T-helper 9 cell (primary cell): ENCODE measurements at places on chromosomes 7 and 10.

DNA sequence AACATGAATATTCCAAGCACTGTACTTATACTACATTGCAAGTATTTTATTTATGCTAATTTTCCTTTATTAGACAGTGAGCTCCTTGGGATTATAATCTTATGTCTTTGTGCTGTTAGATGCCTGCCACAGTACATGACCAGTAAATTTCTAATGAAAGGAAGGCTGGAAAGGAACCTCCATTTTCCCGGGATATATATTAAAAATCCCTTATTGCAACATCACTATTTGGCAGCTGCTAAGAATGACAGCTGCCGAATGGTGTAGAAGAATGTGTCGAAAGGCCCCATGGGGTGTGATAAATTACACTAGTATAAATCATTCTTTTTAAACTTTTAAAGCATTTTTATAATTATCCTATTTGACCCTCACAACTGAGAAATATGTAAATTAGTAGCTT lies 59.1 kb downstream of the TFAM start:
- DNase-seq = no peak

- no peak for DNase-seq
Measured at GRCh38 chr10:74794531-74794930, 31.9 kb upstream of the KAT6B start.

- DNase-seq = no peak
Measured at GRCh38 chr10:21728618-21729017, 194.6 kb downstream of the MLLT10 start.

DNA sequence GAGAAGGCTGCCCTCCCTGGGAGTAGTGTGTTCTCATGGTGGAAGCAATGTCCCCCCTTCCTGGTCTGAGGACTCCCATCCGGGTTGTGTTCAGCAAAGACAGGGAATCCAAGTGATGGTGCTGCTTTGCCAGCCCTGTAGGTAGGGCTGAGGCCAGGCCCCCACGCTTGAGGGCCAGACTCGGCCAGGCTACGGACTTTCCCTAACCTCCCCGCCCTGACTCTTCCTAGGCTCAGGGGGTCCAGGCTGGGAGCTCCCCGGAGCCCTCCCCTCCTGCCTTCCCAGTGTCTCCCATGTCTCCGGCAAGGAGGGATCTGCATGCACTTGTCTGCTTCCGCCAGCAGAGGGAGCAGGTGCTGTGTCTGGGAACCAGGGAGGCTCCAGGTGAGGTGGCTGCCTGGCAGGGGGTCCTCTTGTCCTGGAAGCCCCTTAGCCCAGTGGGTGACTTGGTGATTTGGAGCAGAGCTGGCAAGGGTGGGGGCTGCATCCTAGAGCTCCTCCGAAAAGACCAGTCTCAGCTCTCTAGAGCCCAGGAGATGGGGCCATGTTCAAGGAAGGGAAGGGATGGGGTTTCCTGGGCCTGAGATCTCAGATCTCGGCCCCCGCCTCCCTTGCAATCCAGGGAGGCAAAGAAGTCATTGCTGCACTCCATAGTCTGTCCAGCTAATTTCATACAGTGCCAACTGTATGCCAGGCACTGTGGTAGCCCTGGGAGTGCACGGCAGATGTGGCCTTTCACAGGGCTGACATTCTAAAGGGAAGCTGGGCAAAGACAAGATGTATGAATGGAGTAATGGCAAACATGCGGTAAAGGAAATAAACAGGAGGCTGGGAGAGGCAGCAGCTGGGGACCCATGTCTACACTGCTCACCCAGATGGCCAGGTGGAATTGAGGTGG lies 20.3 kb upstream of the SFRP5 start:
- peak; percentile 70 for DNase-seq

DNA sequence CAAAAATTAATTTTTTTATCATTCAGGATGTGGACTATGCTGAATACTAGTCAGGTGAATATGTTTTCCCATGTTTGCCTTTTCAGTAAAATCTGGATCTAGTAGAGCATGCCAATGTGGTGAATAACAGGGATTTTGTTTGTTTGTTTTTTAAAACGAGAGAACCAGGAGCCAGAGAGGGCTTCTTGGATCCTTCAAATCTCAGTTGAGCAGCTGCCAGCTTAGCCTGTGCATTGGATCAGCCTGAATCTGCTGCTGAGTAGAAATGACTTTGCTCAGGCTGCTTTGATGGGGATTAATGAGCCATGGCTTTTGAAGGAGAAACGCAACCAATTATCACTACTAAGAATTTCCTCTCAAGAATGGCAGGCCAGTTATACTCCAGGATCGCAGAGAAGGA lies 493.8 kb downstream of the ARL4A start:
- no peak for DNase-seq

DNA sequence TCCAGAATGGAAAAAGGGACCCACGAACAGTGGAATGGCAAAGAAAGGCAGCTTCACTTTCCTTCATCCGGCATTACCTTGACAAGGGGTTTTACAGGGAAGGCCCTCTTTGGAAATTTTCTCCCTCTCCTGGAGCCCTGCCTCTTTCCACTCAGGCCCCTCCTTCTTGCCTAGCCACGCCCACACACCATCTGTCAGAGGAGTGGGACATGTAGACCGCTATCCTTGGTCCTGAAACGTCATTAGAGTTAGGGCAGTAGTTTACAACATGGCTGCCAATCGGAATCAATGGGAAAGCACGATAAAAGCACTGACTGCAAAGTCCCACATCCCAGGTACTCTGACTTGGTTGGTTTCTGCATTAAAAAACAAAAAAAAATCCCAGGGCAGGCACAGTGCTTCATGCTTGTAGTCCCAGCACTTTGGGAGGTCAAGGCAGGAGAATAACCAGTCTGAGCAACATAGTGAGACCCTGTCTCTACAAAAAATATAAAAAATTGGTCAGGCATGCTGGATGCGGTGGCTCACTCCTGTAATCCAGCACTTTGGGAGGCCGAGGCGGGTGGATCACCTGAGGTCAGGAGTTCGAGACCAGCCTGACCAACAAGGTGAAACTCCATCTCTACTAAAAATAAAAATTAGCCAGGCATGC lies 96.4 kb downstream of the MARCHF5 start:
- no peak for DNase-seq

GRCh38 chr10:17873946-17874345 lies 64.8 kb downstream of the MRC1 start:
- no peak for DNase-seq

- DNase-seq = no peak
Measured at GRCh38 chr10:30103595-30104320, 44.4 kb upstream of the JCAD start.

DNA sequence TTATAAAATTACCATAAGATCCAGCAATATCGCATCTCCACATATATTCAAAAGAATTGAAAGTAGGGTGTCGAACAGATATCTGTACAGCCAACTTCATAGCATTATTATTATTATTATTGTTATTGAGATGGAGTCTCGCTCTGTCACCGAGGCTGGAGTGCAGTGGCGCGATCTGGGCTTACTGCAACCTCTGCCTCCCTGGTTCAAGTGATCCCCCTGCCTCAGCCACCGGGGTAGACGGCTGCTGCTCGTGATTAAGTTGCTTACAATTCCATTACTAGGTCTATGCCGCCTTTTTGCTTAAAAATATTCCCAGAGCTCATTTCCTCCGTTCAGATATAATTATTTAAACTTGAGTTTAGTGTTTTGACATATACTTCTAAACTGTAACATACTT lies 19.8 kb upstream of the USP6NL start:
- DNase-seq = no peak

DNA sequence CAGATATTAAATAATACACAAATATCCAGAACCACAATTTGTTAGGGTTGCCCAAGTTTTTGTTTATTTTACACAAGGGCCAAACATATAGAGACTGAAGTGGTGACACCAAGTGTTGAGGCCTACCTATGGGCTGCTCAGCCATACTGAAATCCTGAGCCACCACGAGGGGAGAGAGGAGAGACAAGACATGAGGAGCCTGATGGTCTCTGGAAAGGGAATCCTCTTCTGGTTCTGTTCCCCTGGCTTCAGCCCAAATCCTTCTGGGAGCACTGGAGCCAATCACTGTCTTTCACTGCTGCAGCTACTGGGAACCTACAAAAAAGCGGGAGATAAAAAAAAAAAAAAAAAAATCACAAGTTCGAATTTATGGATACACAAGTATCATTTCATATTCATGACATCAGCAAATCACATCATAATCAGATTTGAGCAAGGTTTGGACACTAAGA lies 1.9 kb downstream of the SKIDA1 start:
- no peak for DNase-seq

DNA sequence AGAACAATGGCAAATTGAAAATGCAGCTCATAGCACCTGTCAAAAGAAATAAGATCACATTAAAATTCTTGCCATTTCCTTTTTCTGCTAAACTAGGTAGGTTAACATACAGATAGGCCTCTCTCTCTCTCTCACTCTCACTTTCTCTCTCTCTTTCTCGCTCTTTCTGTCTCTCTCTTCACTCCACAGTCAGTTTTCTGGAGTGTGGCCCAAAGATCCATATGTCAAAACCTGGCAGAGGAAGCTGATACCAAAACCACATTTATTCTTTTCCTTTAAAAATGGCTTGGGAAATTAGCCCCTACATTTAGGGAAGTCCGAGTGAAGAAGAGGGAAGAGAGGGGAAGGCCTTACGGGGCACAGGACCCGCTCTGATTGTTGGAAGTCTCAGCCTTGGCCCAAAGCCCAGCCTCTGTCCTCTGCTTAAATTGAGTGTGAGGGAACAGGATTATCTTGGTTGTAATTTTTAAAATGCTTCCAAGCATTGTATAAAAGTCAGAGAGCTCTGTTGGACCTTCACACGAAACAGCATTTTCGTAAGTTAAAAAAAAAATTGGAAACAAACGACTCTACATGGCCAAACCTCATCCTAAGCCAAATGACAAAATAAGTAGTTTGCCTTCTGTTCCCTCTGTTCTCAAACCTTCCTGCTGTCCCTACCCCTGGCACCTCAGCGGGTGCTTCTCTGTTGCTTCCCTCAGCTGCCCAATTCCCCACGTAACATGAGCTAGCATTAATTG lies 83.2 kb downstream of the FRMD4A start:
- no peak for DNase-seq

DNA sequence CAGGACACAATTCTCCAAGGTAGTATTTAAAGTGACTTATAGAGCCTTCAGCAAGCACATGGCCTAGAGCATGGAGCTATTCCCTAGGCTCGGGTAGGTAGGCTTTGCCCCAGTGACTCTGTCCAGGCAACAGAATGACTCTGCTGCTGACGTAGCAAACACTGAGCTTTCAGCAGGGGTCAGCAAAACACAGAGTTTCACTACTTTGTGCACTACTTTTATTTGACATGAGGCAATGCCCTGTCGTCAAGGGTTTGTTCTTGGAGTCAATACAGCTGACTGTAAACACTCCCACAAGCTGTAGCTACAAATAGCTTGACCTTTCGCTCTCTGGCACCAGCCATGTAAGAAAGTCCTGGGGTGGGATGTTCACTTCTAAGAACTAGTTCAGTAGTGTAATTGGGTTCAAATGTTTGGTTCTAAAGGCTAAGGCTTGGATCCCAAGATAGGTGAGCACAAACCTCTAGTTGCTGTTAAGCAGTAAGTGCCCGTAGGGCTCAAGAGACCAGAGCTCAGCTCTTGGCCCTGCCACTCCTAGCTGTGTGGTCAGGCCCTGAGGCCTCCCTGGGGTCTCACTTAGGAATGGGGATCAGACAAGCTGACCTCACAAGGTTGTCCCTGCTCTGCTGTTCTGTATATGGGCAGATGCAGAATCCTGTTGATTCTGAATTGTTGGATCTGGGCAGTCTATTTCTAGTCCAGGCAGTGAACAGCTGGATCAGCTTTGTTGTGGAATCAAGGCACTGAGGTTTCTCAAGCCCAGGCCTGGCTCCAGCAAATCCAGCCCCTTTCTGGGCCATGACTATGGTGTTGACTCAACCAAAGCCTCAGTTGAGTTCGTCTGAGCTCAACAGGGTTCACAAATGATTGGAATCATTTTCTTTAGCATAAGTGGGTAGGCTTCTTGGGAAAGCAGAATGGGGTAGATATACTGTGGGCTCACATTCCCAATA lies 10.7 kb downstream of the NODAL start:
- no peak for DNase-seq

- DNase-seq = no peak
Measured at GRCh38 chr10:77541247-77541646, 96.4 kb downstream of the KCNMA1 start.

DNA sequence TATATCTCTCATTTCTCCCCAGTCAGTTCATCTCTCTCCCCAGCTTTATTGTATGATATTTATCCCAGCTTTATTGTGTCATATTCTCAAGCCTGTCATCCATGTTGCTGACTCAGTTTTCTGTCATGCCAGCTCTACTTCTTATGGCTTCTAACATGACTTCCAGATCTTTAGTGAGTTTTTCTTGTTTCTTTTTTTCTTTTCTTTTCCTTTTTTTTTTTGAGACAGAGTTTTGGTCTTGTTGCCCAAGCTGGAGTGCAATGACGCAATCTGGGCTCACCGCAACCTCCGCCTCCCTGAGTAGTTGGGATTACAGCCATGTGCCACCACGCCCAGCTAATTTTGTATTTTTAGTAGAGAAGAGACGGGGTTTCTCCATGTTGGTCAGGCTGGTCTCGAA lies 28.7 kb upstream of the CALU start:
- DNase-seq = no peak

- DNase-seq = no peak
Measured at GRCh38 chr7:85025312-85025756, 161.5 kb downstream of the SEMA3D start.

DNA sequence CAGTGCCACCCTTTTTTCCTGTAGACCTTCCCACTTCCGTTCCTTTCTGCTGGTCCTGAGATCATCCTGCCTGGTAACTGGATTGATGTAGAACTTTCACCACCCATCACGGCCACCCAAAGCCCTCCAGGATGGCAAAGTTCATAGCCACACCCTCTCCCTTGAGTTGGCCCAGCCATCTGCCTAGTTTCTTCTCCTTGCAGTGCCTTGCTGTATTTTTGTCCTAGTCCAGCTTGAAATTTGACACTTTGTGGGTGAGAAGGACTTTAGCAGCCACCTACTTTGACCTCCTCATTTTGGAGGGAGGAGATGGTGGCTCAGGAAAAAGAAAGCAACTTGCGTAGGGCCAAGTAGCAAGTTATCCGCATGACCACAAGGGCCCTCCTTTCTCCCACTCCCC lies 140.7 kb downstream of the BUB3 start:
- no peak for DNase-seq

DNA sequence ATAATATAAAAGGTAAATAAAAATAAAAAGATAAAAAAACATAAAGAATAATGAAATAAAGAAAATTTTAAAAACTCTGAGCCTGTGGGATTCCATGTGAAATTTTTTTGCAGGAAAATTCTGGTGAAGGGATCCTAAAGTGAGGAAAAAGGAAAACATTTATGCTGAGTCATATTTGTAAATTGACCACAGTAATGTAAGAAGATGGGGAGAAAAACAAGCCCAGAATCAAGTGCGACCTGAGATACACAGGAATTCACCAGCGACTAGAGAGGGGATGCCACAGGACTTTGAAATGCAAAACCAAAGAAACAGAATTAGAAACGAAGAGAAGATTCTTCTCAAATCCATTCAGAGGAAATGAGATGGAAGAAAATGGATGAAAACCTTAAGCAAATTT lies 133.8 kb upstream of the PFKP start:
- no peak for DNase-seq

GRCh38 chr10:15223174-15223573 lies 54.7 kb upstream of the NMT2 start:
- DNase-seq = no peak
